ENCODE measurements at places on chromosomes 1 and 21.

DNA sequence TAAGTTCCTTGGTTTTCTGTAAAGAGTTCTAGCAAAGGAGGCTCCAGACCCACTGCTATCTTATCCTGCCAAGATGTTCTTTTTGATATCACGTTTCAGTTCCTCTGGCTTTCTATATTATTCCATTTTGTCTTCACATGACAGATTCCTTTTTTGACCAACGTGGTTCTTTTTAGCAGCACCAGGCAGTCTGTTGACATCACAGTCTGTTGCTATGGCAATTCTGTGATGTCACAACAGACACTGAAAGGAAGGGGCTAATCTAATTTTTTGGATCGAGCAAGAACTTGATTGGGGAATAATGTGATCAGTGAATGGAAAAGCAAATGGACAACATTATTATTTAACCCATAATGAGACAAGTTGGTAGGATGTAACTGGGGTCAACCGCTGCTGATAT lies 64.5 kb upstream of the GOLT1A start:
- no peak for DNase-seq

- DNase-seq: no peak
Measured at GRCh38 chr1:244371242-244372141, 80.2 kb downstream of the ADSS2 start.

DNA sequence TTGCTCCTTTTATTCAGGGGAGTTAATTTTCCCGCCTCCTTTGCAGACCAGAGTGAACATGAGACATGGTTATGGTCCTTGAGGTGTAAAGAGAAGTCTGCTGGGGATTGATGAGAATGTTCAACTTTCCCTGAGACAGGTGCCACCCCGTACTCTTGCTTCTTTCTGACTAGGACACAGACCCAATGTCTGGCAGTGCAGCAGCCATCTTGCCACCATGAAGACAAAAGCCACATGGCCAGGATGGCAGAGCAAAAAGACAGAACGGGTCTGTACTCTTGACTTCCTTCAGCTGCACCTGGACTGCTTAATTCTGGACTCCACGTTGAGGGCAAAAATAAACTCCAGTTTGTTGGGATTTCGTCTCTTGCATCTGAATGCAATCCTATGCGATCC lies 54.1 kb downstream of the KLHDC7A start:
- no peak for DNase-seq

- DNase-seq: no peak
Measured at GRCh38 chr1:234753979-234754378, 144.0 kb upstream of the IRF2BP2 start.

- DNase-seq: no peak
Measured at GRCh38 chr1:178868706-178869105, 2.2 kb downstream of the ANGPTL1 start.

DNA sequence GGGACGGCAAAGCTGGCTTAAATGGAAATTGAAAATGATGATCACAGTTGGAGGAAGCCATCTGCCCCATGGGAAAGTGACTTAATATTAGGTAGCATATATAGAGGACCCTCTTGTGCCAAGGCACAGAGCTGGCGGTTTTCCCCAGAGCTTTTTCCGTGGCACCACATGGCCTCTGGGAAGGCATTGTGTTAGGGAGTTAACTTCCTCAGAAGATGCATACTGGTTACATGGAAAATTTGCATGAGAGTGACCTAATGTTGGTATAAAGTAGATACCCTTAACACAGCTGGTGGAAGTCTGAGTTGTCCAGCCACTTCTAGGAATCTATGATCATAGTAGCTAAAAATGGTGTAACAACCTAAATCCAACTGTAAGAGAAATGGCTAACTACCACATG lies 27.3 kb downstream of the CAP1 start:
- no peak for DNase-seq

DNA sequence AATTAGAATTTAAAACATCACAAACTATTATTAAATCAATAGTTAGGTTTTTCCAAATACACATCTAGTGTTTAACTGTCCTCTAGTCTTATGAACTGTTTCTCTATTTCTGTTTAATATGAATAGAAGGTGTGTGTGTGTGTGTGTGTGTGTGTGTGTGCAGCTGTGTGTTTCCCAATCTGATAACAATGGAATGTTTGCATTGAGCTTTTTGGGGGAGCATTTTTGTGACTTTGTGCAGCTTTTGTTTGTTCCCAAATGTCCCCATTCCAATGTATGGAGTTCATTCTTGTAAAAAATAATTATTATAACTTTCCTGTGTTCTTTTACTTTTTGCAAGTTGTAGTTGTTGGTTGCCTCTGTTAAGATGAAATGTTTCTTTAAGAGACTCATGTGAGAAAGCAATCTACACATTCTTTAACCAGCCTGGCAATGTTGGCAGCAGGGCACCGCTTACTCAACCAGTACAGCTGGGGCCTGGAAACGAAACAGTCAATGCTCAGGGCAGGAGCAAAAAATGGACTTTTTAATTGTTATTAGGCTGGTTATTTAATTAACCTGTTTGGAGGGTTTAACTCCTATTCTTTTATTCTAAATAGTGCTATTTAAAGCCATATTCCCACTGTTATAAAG lies 354.3 kb downstream of the SRGAP2C start:
- no peak for DNase-seq

GRCh38 chr1:159179906-159180305 lies 8.5 kb downstream of the CADM3 start:
- no peak for DNase-seq

GRCh38 chr1:119367432-119368124 lies 1.0 kb upstream of the HAO2 start:
- no peak for DNase-seq

DNA sequence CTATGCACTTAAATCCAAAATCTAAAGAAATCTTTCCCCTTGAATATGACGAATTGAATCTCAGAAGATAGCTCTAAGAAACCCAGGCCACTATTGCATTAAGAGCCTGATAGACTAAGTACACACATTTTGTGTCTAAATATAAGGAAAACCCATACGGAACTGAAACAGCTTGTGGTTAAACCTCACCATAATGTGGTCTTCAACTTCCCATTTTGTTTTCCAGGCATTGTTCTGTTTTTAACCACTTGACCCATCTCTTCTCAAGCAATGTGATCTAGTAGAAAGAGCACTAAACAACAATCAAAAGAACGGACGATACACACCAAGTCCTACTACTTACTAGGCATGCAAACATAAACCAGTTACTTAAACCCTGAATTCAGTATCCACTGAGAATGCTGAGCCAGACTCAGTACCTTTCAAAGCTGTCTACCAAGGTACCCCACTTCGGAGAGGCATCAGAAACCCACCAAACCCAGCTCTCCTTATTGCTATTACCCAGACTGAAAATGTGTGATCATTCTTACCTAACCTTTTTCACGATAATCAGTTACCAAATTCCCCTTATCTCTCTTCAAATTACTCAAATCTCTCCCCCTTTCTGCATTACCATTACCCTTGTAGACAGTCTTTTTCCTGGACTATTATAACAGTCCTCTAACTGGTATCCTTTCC lies 12.8 kb downstream of the OTUD7B start:
- DNase-seq: no peak

GRCh38 chr1:55039342-55040082 lies at the start of gene PCSK9:
TSS of gene PCSK9 (plus strand) at chr1:55039548. CDS start at chr1:55039838, 290 bp downstream.
- DNase-seq: no peak

- no peak for DNase-seq
Measured at GRCh38 chr1:202068596-202068995, 54.1 kb upstream of the GPR37L1 start.

- no peak for DNase-seq
Measured at GRCh38 chr1:27363766-27364695, 2.7 kb downstream of the MAP3K6 start.

DNA sequence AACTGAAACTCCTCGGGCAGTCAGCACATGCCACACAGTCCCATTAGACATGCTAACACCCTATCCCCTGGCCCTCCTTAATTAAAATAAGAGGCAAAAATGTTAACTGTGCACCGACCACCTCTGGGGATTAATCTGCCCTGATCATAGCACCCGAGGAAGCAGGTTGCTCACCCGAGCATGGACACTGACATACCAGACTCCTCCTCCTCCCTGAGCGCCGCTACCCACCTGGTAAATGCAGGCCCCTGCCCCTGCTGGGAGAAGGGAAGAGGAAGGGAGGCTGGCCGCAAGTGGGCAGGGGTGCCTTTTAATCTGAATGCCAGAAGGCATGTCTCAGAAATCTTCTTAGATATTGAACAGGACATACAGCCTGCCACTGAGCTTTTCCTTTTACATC lies 360.9 kb downstream of the RRAGC start:
- no peak for DNase-seq

DNA sequence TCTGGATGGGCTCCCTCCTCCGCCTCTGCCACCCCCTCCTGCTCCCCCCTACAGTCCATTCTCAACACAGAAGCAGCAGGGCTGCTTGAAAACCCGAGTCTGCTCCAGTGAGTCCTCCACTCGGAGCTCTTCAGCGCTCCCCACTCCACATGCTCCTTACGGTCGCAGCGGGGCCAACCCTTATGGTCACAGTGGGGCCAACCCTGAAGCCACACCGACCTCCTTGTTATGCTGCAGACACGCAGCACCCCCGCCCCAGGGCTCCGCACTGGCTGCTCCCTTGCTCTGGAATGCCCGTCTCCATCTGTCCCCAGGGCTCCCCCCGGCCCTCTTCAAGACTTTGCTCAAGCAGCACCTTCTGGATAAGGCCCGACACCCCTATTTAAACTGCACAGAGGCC lies 22.6 kb downstream of the GPR157 start:
- no peak for DNase-seq

DNA sequence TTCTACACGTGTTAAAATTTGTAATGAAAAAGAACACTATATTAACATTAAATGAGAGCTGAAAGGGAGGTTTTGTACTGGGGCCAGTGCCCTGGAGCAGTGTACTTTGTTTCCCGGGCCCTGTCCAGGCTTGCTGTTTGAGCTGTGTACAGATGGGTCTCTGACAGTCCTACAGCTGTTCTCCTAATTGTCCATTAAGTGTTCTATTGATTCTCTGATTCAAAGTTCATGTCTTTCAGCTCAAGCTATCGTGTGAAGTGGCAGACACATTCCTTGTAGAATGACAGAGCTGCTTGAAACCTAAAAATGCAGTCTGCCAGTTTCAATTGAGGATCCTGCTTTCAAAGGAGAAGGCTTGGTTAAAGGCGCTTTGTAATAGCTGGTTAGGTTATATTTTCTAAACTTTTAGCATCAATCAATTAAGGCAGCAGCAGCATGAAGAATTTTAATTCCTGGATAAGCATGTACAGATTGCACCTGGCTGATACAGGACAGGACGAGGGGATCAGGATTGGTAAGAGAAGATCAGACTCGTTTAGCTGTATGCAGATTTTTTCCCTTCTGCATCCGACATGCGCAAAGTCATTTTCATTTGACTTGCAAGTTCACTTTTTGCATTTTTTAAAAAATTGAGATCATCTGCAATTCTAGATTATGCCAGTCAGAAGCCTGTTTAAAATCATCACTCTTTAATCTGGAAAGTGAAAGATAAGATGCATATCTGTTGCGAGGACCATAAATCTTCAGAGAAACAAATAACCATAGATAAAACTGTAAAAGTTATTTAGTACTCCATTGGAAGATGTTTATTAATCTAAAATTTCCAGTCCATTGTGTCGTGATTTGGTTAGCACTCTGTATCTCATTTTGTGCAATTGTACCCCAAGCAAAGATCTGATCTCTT lies 98.5 kb downstream of the ATG4C start:
- no peak for DNase-seq

- DNase-seq: no peak
Measured at GRCh38 chr1:152096931-152097330, 8.1 kb upstream of the TCHHL1 start.

DNA sequence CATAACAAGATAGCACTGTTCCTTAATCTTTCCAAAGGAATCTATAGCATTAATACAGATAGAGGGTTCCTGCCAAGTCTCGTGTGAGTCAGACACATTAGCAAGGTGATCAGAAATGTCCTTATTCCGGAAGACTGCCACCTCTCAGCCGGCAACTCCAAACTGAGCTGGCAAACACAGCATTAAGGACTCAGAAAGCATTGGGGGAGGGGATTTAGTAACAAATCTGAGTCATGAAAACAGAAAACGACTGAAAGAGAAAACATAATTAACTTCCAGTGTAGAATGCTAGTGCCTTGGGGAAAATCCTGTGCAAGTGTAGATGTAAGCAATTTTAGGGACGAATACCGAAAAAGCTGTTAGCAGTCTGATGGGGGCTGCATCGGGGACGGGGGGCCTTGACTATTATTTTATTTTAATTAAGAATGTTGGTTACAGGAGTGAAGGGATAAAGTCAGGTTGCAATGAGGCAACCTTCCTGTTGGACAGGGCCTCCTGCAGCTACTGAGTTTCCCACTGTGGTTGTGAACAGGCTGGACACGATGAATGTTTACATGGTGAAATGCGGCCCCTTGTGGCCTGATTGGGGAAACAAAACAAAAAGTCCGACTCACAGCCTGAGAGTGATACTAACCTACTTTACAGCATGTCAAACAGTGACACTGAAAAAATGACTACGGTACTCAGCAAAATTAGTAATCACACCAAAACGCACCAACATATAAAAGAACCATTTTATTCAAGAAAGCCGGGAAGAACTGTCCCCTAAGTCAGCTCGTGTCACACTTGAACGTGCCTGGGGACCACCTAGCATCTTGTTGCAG lies 20.7 kb downstream of the MIS18A start:
- peak; percentile 43 for DNase-seq
